GM03348 (cell line): ENCODE measurements at places on chromosomes 11 and 22.

- no peak for DNase-seq
Measured at GRCh38 chr11:8610532-8611116, 16.6 kb upstream of the STK33 start.

DNA sequence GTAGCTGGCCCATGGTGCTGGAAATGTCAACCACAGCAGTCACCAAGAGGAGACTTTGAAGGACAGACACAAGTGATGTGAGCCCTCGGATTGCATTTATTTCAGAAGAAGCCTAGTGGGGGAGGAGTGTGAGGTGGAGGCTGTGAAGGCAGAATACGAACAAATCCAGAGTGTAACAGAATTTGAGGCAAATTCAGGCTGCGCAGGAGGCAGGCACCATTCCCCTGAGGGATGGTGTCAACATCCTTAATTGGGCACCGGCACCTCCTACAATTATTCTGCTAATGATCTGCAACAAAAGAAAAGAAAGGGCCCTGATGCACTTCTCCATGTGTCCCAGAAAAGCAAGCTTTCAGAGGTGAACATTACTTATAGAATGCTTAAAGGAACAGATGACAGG is 32.2 kb downstream of the CWC15 start:
- DNase-seq: no peak

DNA sequence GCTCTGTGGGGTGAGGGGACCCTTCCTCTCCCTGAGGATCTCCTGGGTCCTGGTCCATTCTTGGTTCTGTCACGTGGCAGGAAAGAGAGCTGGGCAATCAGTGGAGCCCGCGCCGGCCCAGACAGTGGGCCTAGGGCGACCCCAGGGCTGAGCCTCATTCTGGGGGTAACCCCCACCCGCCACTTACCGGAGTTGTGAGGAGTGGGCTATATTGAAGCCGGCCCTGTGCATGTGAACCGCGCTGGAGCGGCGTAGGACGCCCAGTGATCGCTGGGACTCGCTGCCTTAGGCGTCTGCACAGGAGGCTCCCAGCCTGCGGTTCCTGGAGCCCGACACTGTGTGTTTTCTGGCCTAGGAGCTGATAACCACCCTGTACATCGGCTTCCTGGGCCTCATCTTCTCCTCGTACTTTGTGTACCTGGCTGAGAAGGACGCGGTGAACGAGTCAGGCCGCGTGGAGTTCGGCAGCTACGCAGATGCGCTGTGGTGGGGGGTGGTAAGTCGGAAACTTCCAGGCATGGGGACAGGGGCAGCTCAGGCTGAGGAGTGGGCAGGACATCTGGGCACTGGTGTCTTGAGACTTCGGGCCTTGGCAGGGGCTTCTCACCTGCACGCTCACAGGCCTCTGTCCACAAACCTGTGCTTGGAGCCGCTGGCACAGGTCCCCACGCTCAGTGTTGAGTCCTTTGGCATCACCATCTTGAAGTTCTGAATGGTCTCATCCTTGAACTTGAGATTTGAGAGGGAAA is 127.1 kb downstream of the KCNQ1OT1 start:
- no peak for DNase-seq

DNA sequence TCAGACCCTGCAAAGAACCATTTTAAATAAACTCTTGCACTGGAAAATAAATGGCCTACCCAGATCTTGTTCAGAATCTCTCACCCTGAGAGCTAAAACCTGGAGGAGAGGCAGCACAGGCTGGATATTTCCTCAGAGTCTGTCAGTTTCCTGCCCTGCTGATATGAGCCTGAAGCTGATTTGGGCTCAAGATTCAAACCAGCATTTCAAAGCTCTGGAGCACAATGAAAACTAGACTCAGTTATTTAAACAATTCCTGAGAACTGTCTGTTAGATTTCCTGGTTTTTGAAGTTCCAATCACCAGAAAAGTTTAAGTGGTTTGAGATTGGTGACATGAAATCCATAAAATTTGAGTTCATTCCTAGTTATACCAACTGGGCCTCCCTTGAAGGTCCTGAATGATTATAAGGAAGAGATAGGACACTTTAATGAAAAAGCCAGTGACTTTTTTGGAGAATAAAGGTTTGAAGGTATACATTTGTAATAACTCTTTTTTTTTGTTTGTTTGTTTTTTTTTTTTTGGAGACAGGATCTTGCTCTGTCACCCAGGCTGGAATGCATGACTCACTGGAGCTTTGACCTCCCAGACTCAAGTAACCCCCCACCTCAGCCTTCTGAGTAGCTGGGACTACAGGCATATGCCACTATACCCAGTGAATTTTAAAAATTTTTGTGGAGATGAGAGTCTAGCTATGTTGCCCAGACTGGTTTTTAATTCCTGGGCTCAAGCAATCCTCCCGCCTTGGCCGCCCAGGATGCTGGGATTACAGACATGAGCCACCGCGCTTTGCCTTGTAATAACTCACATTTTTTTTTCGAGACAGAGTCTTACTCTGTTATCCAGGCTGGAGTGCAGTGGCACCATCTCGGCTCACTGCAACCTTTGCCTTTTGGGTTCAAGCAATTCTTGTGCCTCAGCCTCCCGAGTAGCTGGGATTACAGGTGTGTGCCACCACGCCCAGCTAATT is 8.0 kb upstream of the ESAM start:
- DNase-seq: no peak

DNA sequence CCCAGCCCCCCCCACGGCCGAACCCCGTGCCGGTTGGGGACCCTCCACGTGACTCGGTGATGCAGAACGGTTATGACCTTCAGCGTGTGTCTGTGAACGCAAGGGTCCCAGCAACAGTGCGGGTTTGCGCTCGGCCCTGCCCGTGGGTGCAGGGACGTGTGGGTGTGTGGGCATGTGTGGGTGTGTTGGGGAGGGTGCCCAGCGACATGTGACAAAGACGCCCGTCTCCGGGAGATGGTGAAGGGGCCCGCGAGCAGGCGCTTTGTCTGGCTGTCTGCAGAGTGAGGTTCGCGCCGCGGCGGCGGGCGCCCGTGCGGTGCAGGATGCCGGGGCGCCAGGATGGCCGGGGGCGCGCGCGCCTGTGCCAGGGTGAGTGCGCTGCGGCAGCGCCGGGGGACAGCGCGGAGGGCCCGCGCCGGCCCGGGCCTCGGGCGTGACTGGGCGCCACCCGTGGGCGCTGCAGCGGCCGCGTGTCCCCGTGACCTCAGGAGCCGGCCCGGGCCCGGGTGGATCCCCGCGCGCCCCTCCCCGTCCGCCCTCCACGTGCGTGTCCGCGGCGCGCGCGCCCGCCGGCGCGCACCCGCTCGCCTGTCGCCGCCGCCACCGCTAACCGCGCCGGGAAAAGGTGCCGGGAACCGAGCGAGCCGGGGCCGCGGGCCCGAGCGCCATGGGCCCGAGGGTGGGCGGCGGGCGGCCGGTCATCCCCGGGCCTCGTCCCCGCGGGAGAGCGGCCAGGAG is at the start of gene LRFN4:
LRFN4 (plus strand) TSS at position 569 of the 738 bp plus-strand sequence. CDS start 681 bp downstream, outside the sequence.
- DNase-seq: peak; percentile 81

- no peak for DNase-seq
Measured at GRCh38 chr11:44885065-44885810, 65.4 kb downstream of the TP53I11 start.

GRCh38 chr11:35962369-35963138 is 18.7 kb downstream of the LDLRAD3 start:
- DNase-seq: no peak

DNA sequence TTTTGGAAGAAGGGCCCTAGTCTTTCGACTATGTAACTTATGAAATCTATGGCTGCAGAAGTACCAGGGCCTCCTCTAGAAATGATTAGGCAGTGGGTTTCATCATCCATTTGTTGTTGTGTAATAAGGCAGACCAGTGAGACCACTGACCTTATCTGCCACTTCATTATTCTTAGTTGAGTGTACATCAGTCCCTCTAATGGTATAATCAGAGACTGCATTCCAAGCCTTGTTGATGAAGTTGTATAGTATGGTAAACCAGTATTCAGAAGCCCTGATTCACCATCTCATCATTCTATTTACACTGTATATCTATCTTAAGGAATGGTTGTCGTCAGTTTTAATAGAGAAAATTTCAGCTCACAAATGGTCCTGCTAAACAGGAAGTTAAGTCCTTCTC is 32.2 kb upstream of the GRIA4 start:
- no peak for DNase-seq

- DNase-seq: no peak
Measured at GRCh38 chr22:20919718-20920117, 2.5 kb downstream of the CRKL start.

- no peak for DNase-seq
Measured at GRCh38 chr11:35042224-35042623, 96.7 kb upstream of the CD44 start.

GRCh38 chr22:19886605-19887255 is 32.1 kb upstream of the GNB1L start:
- DNase-seq: peak; percentile 78

- DNase-seq: no peak
Measured at GRCh38 chr11:81420668-81421250, 1312.9 kb downstream of the FAM181B start.

DNA sequence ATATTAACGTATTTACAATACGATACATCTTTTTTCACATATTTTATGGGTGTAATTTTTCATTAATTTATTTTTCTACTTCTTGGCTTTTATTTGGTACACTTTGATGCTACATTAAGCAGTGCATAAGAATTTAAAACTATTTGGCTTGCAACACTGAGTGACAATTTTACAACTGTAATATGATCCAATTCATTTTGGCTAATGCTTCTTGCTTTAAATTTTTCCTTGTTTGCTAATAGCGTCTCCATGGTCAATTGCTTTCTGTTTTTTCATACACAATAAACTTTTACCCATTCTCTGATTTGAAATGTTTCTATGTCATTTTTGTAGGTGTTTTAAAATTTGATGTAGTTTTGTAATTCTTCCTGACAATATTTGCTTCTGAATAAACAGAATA is 773.2 kb downstream of the FAM181B start:
- DNase-seq: no peak

- DNase-seq: peak; percentile 67
Measured at GRCh38 chr22:45201678-45202332, 38.1 kb downstream of the NUP50 start.

- DNase-seq: no peak
Measured at GRCh38 chr22:48782811-48783511, 1044.7 kb downstream of the BRD1 start.

DNA sequence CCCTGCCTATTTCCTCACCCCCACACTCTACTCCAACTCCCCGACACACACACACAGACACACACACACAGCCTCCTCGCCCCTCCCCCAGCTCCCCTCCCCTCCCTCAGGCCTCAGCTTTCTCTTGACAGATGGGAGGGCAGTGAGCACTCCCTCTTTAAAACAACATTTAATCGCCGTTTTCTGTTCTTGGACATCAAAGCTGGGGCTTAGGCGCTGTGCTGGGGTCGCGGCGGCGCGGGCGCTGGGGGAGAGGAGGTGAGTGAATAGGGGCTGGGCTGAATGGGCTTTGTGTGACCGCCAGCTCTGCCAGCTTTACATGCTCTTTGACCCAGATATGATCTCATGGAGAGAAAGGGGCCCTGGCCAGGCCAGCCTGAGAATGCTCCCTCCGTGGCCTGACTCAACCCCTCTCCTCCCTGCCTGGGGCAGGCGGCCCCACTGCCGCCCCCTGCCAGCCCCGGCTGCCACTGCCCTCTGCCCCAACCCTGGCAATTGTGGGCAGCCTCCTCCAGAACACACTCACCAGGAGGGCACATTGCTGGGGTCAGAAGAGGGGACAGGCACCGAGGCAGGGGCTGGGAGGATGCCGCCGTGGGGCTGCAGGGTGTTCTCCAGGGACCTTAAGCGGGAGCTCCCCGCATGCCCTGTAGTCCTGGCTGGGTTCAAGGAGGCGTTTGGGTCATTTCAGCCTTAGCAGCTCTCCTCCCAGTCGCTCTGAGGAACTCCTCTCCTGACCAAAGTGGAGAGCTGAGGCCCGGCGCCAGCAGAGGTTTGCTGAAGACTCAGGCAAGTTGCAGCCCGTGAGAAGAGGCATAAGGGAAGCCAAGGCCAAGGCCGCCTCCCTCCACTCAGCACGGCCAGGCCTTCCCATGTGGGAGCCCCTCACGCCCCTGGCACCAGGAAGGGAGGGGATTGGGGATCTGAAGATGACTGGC is 38.3 kb upstream of the NNMT start:
- DNase-seq: no peak
